ENCODE measurements at places on chromosomes 1 and 21. TPM values are rescaled to one million over a fixed set of nuclear protein-coding genes. Genes with fewer than 3 reads are reported as not detected.

Gene DNAH14
- total RNA-seq = 85.4 TPM

Gene ATP1A4
- total RNA-seq = not detected

Gene FNDC10
- 7.1 TPM for total RNA-seq

Gene OR2M3
- total RNA-seq = not detected

Gene MX2
- not detected for total RNA-seq

Gene OLIG1
- total RNA-seq = 0.96 TPM

Gene TFF2
- not detected for total RNA-seq

Gene HCRTR1
- not detected for total RNA-seq

Gene OR2L13
- total RNA-seq = not detected

Gene RAB25
- not detected for total RNA-seq

Gene GPR37L1
- not detected for total RNA-seq

DNA sequence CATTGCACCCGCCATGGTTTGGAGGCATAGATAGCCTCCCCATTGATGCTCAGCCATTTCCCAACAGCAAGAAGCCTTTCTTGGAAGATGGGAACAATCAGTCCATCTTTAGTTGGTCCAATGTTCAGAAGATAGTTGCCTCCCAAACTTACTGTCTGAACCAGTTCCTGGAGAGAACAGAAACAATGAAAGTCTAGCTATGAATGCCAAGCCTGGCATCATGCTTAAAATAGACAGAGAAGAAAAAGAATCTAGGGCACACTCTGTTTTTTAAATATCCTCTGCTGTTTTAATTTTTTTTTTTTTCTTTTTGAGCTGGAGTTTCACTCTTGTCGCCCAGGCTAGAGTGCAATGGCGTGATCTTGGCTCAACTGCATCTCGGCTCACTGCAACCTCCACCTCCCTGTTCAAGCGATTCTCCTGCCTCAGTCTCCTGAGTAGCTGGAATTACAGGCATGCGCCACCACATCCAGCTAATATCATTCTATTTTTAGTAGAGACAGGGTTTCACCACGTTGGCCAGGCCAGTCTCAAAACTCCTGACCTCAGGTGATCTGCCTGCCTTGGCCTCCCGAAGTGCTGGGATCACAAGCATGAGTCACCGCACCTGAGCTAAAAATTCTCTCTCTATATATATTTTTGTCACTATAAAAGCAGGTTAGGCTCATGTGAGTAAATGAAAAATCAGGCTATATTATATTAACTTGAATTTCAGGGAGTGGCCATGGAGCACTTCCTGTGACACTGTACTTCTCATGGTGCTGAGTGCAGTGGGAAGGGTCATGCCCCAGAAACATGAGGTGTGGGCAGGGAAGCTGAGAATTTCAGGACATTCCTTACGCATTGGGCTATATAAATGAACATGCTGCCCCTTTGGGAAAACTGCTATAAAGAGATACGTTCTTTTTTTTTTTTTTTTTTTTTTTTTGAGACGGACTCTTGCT is 19.1 kb downstream of the FUCA1 start:
- no peak for DNase-seq

DNA sequence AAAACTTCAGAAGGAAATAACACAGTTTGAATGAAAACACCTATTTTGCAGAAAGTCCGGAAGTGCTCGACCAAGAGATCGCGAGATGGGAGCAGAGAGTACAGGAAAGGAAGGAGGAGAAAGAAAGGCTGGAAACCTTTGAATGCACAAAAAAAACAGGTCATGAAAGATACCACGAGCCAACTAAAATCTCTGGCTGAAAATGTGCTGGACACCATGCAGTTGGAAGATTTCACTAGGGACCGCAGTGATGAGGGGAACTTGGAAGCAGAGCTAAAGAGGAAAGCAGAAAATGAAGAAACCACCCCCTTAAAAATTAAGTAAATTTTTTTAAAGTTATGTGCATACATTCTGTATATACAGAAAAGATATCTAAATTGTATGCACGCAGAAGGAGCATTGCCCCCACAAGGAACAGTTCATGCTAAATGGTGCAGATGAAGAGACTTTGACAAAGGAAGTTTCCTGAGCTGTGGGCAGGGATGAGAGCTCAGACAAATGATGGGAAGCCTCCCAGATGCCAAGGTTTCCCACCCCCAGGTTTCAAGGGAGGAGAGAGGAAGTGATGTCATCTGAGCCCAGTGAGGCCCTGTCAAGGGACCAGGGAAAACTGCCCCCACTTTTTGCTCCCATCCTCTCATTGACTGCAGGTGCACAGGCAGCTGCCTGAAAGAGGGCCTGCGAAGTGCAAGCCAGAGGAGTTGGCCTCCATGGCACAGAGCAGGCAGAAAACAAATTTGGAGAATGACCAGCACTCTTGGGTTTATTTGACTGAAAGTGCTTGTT is 52.5 kb downstream of the ETS2 start:
- no peak for DNase-seq

GRCh38 chr1:10064416-10065343 is 31.9 kb downstream of the UBE4B start:
- DNase-seq = no peak

- peak; percentile 96 for DNase-seq
Observed at GRCh38 chr1:203673550-203674411, 47.1 kb downstream of the ATP2B4 start.

- peak; percentile 74 for DNase-seq
Observed at GRCh38 chr1:204258213-204259115, 44.7 kb upstream of the GOLT1A start.

GRCh38 chr21:23887725-23888306 is 1719.5 kb downstream of the MRPL39 start:
- DNase-seq = no peak

DNA sequence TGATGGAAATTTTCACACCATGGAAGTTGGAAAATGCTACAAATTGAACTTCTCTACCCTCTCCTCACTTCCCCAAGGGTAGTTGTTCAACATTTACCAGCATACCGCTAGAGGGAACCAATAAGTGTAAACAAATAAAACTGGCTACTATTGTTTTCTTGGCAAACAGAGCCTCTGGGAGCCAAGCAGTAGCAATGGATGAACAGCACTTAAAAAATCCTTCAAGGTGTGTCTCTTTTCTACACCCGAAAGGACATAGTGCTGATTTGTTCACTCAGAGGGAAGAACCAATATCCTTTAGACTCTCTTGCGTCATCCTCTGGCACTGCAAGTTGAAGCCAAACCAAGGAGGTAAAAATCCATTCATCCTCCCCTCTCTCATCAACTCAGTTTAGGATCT is 161.5 kb downstream of the TBX15 start:
- DNase-seq = no peak

DNA sequence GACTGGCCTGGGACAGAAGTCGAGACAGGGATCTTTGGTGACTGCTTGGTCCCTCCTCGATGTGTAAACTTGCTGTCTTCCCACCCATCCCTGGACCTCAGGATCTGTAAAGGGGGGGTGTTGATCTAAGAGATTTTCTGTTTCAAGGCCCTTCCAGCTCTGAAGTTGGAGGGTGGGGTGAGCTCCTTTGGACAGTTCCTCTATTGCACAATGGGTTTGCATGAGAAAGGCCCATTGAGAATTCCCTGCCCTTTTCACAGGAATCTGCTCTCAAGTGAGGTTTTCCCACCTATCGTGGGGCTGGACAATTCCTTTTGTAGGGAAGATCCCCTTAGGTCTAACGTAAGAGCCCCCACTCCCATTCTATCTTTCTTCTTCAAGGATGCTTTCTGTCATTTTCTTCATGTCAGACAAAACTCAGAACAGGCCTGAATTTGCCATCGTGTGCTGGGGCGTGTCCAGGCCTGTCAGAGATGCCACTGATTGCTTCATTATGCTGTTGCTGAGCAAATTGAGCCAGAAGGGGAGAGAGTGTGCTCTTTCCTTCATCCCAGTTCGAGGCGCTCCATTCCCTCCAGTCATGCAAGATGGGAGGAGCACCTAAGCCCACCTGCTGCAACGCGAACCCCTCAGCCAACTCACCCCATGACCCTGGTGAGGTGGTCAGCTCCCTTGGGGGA is 149.9 kb upstream of the IGSF21 start:
- no peak for DNase-seq

DNA sequence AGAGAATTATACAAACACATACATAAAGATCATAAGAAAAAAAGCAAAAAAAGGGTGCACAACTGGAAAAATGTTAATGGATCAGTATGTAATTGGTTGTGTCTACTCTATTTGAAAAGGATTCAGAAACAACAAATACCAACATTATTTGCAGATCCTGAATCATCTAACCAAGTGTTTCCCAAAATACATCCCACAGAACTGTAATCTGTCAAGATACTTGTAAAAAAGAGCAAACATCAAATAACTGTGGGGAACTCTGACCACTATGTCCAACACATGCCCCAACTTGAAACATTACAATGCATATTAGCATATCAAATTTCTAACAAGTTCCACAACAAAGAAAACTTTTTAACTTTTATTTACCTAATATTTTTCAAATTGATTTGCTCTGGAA is 22.6 kb downstream of the ANKRD13C start:
- no peak for DNase-seq

Measured in SK-MEL-5 (cell line).